ENCODE measurements at places on chromosomes 5 and 9. TPM values are rescaled to one million over a fixed set of nuclear protein-coding genes. Genes with fewer than 3 reads are reported as not detected.
A peak's percentile ranks its signal among the peaks of the same experiment; 100 is the strongest.

Gene PCSK1
- total RNA-seq: 9.6 TPM

Gene ROPN1L
- 2.1 TPM for total RNA-seq

Gene F12
- total RNA-seq: 2.6 TPM

GRCh38 chr5:106865279-106865678 is 805.5 kb downstream of the EFNA5 start:
- H3K27me3 ChIP-seq: no peaks in the 10 kb centered on the region
- H3K27ac ChIP-seq: no peak overlapping the region
- no peak for DNase-seq
- H3K36me3 ChIP-seq: no peaks in the 10 kb centered on the region

- H3K4me1 ChIP-seq: peaks cover 7% of the 10 kb centered on the region
- H3K27me3 ChIP-seq: no peaks in the 10 kb centered on the region
Measured at GRCh38 chr9:22446589-22446949, at the start of gene DMRTA1. Gene DMRTA1, plus strand, starts transcription at chr9:22446824. Its CDS starts 242 bp downstream, at chr9:22447066.

DNA sequence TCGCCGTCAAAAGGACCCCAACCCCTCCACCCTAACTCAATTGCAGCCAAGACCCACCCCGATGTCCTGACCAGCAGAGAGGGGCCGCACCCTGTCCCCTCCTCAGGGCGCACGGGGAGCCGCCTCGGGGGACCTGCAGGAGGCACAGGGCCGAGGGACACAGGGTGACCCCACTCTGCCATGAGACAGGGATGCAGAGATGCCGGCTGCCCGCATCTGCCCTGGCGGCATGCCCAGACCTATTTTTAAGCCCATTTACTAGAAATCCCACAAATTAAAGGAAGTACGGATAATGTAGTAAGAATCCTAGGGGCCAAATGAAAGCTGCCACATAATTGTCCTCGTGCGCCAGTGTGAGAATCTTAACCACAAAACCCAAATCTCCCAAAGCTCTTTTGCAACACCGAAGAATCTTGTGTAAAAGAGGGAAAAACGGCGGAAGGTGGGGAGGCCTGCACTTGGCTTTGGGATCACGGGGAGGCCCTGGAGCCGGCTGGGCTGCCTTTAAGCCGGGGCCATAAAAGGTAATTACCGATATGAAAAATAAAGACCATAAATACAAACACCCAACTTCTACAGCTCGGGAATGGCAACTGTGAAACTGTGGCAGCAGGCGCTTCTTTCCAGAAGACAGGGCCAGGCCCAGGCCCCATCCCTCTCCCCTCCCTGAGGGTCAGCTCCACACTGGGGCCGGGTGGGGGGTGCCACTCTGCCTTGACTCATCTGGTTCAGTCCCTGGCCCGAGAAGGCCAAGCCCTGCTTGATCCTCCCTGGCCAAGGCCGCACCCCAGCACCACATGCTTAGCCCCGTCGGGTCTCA is 35.0 kb downstream of the NACC2 start:
- H3K36me3 ChIP-seq: no peaks in the 10 kb centered on the region
- no peaks in the 10 kb centered on the region for H3K27me3 ChIP-seq
- H3K4me3 ChIP-seq: no peak overlapping the region
- peak; percentile 1 for DNase-seq

DNA sequence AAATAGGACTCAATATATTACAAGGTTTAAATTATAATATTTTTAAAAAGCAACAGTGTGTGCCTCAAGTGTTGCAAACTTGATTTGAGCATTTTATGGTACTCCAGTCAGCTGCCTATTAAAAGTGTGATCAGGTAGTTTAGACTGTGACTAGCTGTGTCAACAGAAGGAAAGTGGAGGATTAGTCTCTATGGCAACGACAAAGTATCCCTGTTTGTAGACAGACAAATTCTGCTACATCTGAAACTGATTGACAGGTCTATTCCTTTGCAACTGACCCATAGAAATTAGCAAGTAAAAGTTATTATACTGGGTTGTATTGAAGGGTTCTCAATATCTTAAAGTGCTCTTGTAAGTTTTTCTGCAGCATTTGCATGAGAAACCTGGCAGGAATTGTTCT is 249.8 kb upstream of the ARRDC3 start:
- H3K27me3 ChIP-seq: no peaks in the 10 kb centered on the region
- H3K4me3 ChIP-seq: no peak overlapping the region
- no peaks in the 10 kb centered on the region for H3K36me3 ChIP-seq
- no peak overlapping the region for H3K27ac ChIP-seq
- no peaks in the 10 kb centered on the region for H3K4me1 ChIP-seq

- H3K4me3 ChIP-seq: no peak overlapping the region
- no peaks in the 10 kb centered on the region for H3K27me3 ChIP-seq
- no peaks in the 10 kb centered on the region for H3K36me3 ChIP-seq
- no peak overlapping the region for H3K27ac ChIP-seq
Measured at GRCh38 chr5:99441235-99441634, 512.4 kb upstream of the CHD1 start.

All from thyroid gland (tissue), 4 donors.